RWPE1 (cell line): ENCODE measurements at places on chromosomes 7 and 10.

GRCh38 chr10:73999703-74000102 lies 1.8 kb downstream of the VCL start:
- DNase-seq, result no peak

GRCh38 chr10:57186201-57186600 lies 825.1 kb upstream of the ZWINT start:
- no peak for DNase-seq

DNA sequence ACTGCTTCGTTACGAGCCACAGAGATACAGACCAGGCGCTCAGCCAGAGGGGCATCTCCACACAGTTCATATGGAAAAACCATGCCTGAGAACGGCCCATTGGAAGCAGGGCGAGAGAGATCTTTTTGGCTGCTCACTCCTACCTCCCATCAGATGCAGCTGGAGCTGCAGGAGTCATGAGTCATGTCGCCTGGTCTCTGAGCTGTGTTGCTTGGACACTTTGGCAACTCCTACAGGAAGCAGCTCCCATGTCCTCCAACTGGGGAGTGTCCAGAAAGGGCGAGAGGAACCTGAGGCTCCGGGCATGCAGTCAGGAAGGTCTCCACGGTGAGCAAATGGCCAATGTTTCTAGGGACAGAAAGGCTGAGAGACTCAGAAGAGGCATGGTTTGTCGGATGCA lies 24.9 kb downstream of the INSIG1 start:
- DNase-seq, result no peak

DNA sequence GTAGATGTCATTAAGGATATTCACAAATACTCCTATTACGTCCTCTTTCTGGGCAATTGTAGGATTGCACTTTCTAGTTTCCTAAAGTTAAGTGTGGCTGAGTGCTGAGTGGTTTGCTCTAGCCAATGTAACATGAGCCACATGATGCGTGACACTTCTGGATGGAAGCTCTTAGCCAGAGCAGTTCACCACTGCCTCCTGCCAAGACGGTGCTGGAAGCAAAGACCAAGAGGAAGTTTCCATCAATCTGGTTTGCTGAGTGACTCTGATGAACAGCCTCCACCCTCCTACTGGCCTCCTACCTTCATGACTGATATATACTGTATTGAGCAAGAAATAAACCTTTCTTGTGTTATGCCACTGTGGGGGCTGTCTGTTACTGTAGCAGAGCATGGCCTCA lies 318.1 kb downstream of the KCNMA1 start:
- no peak for DNase-seq

DNA sequence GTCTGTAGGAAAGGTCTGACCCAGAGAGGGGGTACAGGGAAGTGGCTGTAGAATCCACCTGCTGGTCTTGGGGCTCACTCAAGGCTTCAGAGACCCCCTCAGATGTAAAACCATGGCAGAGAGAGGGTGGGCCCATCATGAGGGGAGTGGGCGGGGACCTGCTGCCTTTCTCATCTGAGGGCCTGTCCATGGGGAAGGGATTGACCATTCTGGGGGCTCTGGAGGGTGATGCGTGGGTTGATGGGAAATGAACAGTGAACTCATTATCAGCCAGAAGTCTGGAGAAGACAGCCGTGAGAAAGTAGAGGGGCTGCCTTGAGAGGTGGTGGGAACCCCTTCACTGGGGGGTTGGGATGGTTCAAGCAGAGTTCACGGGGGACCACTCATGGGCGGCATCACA lies 66.8 kb downstream of the MINDY4 start:
- DNase-seq, result no peak

DNA sequence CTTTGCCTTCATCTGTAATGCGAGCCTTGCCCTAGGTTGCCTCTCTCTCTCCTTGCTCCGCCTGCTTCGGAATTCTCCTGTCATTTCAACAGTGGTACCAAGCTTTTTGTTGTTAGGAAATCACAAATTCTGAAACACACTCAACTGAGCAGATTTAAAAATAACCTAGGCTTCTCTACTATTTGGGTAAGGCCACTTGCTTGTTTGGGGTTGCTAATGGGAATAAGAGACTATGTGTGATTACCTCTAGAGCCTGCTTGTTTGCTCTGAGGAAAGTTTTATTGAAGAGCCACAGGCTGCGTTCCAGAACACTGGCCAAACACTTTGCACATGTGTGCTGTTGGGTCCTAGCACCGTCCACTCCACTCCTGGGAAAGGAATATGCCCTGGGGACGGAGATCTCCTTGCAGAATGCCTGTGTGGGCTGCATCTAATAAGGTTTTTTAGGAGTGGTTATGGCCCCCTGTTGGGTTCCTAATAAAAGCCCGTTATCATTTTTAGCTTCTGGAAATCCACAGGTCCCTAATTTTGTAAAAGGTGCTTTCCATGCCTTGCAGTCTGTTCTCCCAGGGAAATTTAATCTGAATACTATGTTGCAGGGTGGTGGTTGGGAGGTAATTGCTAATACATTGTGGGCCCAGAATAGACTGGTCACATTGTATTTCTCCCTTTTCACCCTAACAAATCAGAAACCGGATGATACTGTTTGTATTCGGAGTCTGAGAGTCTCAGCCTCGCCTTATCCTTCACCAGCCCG lies 68.7 kb upstream of the KLF6 start:
- no peak for DNase-seq

DNA sequence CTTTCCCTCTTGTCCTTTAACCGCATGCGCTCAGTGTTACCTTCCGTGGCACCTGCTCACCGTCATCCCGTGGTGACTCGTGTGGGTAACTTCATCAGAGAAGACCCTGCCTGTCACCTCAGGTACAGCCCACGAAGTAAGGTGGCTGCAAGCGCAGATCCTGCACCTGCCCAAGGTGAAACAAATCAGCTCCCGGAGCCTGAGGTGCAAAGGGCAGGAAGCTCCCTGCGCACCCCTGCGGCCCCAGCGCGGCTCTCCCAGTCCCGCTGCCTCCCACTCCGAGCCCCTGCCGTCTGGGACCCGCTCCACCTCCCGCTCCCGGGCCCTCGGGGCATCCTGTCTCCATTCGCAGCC lies 110.9 kb upstream of the LANCL2 start:
- DNase-seq, result no peak

- no peak for DNase-seq
These were observed 31.9 kb upstream of the KAT6B start for GRCh38 chr10:74794531-74794930.

- no peak for DNase-seq
These were observed 24.9 kb upstream of the FAM180A start for GRCh38 chr7:135773464-135773863.

DNA sequence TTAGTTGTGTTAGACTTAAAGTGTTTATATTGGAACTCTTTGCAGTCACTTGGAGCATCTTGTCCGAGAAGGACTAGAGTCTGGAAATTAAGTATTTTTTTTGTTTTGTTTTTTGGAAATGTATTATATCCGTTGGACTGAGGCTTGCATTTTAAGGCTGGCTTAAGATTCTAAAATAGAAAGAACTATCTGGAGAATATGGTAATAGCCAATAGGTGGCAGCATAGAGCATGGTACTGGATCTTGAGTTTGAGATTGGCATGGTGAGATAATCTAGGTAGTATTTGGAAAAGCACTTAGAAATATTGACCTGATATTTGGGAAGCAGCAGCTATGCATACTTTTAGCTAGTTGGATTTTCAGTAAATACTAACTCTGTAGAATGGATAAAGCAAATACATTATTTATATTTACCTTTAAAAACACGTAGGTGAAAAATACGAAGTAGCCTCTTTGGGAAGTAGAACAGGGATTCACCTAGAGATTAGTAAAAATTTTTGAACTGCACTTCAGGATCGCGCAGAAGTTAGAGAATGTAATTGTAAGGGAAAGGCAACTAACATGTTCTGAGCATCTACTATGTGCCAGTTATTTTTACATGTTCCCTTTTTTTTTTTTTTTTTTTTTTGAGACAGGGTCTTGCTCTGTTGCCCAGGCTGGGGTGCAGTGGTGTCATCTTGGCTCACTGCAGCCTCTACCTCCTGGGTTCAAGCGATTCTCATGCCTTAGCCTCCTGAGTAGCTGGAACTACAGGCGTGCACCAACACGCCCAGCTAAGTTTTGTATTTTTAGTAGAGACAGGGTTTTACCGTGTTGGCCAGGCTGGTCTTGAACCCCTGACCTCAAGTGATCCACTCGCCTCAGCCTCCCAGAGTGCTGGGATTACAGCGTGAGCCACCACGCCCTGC lies 78.6 kb downstream of the LCOR start:
- DNase-seq, result peak; percentile 58

DNA sequence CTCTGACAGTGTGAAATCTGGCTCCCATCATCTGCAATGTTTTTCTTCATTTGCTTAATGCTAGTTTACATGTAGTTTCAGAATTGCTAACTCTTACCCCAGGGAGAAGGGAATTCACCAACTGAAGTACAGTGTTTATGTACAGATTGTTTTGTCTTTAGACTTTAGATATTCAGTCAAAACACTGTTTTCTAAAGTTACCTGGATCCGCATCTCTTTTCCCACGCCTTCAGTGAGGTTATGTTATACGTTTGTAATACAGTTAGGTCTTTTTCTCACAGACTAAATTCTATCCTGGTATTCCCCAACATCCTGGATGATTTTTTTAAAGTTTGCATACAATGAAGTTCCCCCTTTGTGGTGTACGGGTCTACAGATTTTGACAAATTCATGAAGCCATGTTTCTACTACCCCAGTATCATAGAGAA lies 3.2 kb upstream of the LYZL1 start:
- DNase-seq, result no peak

GRCh38 chr7:49396229-49396628 lies 377.2 kb upstream of the VWC2 start:
- DNase-seq, result peak; percentile 50

GRCh38 chr10:3036155-3037021 lies 31.0 kb upstream of the PFKP start:
- no peak for DNase-seq

- DNase-seq, result peak; percentile 30
These were observed 3.9 kb upstream of the FAS start for GRCh38 chr10:88986549-88987242.

- DNase-seq, result no peak
These were observed 28.0 kb upstream of the MCU start for GRCh38 chr10:72663971-72664370.

DNA sequence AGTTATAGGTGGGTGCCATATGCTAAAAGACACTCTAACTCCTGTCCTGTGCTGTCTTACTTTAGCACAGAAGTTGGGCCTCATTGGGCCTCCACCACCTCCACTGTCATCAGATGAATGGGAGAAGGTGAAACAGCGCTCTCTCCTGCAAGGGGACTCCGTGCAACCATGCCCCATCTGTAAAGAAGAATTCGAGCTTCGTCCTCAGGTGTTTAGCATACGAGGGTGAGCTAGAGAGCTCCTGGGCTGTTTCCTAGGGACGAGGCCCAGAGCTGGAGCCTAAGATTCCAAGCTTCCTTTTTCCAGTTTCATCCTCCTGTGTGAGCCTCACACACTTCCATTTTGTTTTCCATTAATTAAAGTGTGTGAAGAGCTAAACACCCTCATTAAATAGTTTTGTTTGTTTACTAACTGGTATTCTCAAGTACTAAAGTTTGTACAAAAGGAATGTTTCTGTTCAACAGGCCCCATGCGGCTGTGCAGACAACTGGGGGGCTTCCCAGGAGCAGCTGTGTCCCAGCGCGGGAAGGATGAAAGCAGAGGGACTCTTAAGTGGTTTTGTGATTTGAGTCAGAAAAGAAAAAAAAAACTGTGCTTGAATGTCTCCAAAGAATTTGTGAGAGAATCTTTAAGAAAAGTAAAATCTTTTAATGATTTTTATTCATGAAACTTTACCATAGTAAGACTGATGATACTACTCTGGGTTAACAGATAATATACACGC lies 14.1 kb downstream of the RNF32 start:
- no peak for DNase-seq

DNA sequence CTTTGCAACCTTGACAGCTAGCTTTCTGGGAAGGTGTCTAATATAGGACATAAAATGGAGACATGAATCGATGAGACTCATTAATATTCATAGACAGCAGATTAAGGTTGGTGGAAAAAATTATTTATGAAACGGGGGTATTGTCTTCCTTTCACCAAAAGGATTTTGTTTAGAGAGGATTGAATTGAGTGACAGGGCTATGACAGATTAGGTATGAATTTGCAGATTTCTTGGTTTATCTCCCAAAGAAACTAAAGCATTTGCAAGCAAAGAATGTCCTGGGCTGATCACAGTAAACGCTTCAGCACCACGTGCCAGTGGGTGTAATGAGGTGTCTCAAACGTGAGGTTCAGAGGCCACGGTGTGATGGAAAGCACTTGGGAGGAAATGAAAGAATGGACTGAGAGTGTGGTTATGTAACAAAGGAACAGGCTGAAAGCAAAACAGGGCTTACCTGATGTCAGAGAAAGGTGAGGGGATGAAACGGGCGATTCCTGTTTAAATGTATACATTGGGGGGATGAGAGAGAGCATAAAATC lies 329.2 kb upstream of the NPVF start:
- DNase-seq, result no peak

GRCh38 chr10:128298587-128298986 lies 172.4 kb upstream of the MKI67 start:
- DNase-seq, result no peak

DNA sequence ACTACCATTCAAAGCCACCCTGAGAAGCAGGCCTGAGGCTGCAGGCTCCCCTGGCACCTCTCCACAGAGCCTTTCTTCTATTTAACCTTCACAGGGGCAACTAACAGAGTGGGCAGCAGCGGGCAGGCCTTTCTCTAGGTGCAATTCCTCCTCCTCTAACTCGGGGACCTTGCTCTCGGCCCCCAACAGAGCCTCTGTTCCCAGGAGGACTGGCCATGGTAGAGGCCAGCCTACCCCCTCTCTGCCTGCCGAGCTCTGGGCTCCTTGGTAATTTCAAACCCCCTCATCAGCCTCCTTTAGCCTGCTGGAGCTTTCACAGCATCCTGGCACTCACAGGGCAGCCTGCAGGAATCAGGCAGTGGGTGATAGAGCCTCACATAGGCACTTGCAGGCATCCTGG lies 920.8 kb upstream of the ZNF722 start:
- no peak for DNase-seq

DNA sequence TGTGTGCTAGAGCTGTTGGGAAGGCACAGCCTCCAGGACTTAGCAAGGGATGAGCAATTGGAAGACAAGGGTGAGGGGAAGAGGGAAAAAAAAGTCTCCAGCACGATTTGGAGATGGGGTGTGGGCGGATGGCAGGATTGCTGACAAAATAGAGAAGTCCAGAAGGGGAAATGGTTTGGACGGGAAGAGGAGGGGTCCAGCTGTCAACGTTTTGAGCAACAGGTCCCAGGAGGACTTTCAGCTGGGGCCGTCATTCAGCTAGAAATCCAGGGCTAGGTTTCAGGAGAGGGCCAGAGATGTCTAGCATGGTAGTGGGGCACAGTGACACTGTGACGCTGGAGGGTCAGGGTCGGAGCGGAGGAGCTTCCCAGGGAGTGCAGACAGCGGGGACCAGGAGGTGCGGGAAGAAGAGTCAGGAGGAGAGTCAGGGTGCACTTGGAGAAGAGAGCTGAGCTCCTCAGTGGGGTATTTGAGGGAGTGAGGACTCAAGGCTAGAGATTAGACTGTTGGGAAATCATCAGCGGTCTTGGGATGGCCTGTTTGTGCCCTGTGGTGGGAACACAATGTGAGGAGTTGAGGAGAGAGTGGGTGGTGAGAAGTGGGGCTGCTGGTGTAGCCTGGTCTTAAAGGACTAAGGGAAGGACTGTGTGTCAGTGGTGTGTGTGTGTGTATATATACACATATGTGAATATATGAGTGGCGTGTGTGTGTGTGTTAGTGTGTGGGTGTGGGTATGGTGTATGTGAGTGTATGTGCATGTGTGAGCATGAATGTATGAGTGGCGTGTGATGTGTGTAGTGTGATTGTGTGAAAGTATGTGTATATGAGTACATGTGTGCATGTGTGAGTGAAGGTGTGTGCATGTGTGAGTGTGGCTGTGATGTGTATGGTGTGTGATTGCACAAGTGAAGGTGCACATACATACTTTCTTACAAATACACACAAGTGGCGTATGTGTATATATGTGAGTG lies 3.8 kb downstream of the ZYX start:
- DNase-seq, result no peak

GRCh38 chr10:1550616-1551015 lies 186.7 kb downstream of the ADARB2 start:
- no peak for DNase-seq
